Occipital lobe (tissue), 3 donors: ENCODE measurements at places on chromosomes 1 and 21.

GRCh38 chr21:28135646-28136045 is 857.0 kb downstream of the LTN1 start:
- no peak for DNase-seq

GRCh38 chr1:47784497-47784822 is 212.7 kb downstream of the TRABD2B start:
- no peak for DNase-seq

DNA sequence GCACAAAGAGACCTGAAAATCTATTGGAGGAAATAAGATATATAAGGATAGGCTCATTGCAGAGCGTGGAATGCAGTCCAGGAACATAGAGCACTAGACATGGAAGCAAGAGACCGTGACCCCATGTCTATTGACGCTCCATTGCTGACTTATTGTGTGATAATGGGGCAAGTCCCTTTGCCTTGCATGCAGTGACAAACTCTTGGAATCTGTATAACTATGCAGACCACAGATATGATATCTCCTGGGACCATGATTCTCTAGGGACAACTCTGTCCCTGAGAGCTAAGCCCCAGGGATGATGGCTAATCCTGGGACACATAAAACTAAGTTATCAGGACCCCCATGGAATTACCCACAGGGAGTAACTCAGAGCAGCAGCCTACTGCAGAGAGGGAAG is 73.1 kb upstream of the PRDX6 start:
- DNase-seq = no peak

DNA sequence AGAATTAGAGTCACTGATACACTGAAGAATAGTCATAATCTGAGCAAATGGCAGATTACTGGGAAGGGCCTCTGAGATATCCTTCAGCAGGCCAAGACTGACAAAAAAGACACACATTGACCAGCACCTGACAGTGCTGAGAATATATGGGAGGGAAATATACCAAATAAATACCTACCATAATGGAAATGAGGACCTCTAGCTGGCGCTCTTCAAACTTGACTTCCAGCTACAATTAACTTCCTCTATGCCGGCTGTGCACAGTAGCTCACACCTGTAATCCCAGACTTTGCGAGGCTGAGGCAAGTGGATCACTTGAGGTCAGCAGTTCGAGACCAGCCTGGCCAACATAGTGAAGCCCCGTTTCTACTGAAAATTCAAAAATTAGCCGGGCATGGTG is 69.5 kb downstream of the NPHS2 start:
- DNase-seq = no peak

GRCh38 chr21:42346866-42347600 is 3.8 kb downstream of the TFF2 start:
- no peak for DNase-seq

- DNase-seq = no peak
Measured at GRCh38 chr1:13513895-13514546, at the start of gene LRRC38. LRRC38 (minus strand) TSS chr1:13514003; CDS start chr1:13513593, 410 bp downstream.

- no peak for DNase-seq
Measured at GRCh38 chr1:206506405-206507283, 687 bp upstream of the RASSF5 start.

- no peak for DNase-seq
Measured at GRCh38 chr1:203143641-203144040, 16.1 kb downstream of the ADORA1 start.

DNA sequence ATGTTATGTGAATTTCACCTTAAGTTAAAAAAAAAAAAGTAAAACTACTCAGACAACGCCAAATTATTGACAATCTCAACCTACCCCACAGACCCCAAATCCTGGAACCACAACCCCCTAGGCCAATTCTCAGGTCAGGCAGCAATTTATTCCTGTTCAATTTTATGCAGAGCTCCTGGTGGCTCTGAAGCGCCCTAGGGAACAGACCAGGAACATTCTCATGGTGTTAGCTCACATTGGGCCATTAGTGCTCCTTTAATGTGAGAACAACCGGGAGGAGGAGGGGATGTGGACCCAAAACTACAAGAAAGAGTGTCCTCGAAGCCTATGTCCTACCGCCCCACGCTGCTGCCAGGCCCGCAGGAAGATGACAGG is 403 bp upstream of the PSEN2 start:
- no peak for DNase-seq

DNA sequence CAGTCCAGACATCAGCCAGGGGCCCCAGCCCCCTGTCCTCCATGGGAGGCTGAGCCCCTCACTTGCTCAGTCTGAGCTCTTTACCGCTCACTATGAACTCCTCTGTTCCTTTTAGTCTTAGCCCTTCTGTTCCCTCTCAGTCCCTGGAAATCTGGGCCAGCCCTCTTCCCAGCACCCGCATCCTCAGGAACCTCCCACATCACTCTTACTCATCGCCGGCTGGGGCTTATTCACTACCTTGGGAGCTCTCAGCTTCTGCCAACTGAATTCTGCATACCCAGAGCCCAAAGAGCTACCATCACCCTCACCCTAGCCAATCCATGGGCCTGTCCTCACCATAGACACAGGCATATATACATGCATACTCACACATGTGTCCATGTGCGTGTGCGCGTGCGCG is 11.5 kb downstream of the KNCN start:
- DNase-seq = peak; percentile 68

- DNase-seq = no peak
Measured at GRCh38 chr1:85153149-85153891, 47.5 kb downstream of the SYDE2 start.

GRCh38 chr1:51283979-51284378 is 46.4 kb downstream of the TTC39A start:
- DNase-seq = no peak

- DNase-seq = no peak
Measured at GRCh38 chr21:41506611-41507520, 1.1 kb downstream of the TMPRSS2 start.

DNA sequence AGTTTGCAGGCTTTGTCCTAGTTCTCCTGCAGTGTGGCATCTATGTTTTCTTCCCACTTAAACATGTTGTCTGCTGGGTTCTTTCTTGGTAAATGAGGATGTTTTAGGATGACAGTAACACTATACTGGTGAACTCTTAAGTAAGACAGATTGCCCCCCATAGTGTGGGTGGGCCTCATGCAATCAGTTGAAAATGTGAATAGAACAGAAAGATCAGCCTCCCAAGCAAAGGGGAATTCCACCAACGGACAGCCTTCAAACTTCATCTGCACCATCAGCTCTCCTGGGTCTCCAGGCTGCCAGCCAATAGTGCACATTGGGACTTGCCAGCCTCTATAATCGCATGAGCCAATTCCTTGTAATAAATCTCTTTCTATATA is 10.7 kb upstream of the TARBP1 start:
- no peak for DNase-seq

- no peak for DNase-seq
Measured at GRCh38 chr1:68908316-68908715, 411.4 kb upstream of the DEPDC1 start.

- no peak for DNase-seq
Measured at GRCh38 chr1:160665330-160666078, 18.7 kb upstream of the SLAMF1 start.
